Stimulated activated CD4-positive, alpha-beta T cell treated with anti-CD3 and anti-CD28 coated beads, Interleukin-4, amount 100 ng/mL, for 1 hour (primary cell): ENCODE measurements at places on chromosomes 16 and 17.

- no peak for DNase-seq
These were observed 58.8 kb downstream of the NFATC3 start for GRCh38 chr16:68144008-68144407.

DNA sequence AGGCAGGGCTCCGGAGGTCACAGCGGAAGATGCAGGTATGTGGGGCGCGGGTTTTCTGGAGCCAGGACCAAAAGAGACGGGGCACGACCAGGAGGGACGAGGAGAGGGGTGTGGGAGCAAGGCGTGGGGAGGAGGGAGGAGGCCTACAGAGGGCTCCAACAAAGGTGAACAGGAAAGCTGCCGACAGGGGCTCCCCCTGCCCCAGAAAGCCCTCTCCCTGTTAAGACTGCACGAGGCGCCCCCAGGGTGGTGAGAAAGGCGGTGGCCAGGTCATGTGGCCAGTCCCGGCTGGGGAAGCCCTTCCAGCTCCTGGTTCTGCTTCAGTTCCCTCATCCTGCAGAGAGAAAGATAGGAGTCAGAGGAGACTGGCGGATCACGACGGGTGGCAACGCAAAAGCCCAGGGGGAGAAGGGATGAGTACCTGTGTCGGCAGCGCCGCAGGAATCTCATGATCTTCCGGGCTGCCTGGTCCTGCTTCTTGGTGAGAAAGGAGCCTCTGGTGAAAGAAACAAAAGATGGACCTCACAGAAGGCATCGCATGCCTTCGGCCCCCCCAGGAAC lies 949 bp upstream of the SPAG7 start:
- DNase-seq, result peak; percentile 48

GRCh38 chr16:50012182-50012581 lies 12.8 kb upstream of the CNEP1R1 start:
- no peak for DNase-seq

- DNase-seq, result no peak
These were observed 232.7 kb downstream of the SOX9 start for GRCh38 chr17:72353502-72353901.

DNA sequence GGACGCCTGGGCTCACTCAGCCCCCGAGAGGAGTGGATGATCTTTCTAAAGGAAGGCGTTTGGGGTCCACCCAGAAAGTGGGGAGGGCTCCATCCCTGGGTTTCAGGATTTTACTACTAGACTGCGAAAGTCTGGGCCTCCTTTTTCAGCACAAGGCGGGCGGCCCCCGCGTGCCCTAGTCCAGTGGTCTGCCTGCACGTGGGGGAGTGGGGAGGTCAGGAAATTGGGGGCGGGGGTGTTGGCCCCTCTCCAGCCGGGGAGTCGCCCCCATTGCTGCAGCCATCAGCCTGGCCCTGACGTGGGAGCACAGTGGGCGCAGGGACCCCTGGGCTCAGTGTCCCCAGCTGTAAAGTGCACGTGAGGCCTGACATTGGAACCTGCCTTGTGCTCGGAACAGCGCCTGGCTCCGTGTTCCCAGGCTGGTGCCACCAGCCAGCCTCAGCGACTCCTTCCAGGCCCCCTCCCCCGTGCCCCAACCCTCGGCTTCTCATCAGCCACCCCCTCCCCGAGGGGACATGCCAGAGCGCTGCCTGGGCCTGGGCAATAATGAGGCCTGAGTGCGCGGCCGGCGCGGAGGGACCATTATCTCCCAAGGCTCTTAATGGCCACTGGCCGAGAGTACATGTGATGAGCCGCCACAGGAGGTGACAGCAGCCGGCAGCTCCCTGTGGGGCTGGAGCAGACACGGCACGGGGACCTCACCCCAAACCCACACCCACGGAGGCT lies 2.4 kb upstream of the C1QTNF8 start:
- DNase-seq, result no peak

DNA sequence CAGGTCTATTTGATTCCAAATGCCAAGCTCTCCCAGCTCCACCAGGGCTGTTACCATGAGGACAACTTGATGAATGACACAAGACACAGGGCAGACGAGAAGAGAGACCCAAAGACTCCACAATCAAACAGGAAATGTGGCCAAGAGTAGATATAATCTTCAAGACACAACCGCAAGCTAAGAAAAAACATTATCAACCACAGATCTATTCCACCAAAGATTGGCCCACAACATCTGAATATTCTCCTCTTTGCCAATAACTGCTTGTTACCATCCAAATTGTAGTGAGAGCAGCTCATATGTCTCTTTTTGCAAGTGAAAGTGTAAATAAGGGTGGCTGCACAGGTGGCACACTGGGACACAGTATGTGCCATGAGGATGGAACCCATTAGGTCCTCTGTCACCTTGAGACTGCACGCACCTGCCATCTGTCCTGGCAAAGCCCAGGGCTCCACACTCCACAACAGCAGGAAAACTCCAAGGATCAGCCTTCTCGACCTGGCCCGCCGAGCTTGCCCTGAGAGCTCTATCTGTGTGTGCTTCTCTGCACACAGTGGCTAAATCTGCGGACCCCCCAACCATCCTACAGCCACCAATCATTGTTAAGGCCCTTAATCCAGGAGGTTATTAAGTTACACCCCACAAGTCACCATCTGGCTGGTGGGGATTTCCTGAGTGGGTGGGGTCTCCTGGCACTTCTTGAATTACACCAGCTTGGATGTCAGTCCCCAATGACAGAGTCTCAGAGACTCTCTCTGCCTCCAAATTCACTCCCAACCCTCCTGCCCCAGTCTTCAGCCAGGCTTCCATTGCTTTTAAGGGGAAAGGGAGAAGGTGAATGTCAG lies 50.5 kb downstream of the DYNLRB2 start:
- DNase-seq, result no peak

DNA sequence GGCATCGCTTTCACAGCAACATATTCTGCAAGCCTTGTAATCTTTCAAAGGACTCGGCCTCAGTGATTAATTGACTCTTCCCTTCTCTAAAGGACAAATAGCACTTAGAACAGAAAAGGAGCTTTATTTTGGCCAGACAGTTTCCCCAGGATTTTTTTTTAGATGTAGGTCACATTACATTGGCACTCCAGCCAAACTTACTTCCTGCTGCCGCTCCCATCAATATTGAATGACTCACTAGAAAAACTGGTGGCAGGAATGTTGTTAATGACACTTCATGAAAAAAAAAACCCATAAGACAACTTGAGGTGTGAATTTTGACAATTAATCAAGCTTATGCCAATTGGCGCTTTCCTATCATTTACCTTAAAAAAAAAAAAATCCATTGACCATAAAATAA lies 432.6 kb downstream of the TOX3 start:
- DNase-seq, result no peak

DNA sequence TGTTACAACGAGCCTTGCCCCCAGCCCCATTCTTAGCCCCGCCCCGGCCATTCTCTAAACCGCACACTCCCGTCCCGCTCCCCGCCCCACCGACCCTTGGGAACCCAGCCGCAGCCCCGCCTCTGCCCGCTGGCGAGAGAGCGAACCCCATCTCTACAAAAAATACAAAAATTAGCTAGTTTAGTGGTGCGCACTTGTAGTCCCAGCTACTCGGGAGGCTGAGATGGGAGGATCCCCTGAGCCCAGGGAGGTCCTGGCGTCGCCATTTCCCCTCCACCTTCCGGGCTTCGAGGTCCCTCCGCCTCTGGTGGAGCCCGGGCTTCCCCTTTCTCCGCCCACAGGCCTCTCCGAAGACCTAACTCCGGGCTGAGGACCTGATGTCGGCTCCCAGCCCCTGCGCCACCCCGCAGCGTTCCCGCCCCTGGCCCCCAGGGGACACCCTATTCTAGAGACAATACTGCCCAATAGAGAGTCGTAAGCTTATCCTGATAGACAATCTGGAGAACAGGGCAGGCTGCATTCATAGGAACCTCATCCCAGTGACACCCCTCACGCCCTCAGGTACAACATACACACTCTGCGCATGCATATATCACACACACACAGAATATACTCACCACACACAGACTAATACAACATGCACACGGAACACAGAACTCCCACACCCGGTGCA lies 480 bp upstream of the PROCA1 start:
- peak; percentile 72 for DNase-seq

DNA sequence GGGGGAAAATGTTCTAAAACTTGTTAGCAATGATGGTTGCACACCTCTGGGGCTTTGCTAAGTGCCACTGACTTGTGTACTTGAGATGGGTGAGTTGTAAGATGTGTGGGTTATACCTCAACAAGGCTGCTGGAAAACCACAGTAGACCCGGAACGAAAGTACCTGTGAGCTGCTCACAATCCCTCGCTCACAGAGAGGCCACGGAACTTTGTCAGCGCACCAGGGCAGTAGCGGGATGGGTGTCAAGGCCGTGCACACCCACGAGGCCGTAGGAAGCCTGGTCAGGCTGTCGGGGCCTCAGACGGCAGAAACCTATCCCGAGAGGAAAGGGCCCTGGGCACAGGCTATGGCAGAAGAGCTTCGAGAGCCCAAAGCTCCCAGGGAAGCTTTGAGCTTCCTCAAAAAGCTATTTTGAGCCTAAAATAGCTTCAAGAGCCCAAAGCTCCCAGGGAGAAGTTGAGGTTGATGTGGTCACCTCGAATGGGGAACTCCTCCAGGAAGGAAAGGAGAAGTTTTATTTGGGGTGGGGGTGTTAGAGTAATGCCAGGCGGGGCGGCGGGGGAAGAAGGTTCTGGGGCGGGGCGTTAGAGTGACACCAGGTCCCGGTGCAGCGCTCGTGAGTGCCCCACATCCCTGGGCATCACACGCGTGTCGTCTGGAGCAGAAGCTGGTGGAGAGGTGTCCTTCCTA lies 19.0 kb downstream of the CBFA2T3 start:
- no peak for DNase-seq

DNA sequence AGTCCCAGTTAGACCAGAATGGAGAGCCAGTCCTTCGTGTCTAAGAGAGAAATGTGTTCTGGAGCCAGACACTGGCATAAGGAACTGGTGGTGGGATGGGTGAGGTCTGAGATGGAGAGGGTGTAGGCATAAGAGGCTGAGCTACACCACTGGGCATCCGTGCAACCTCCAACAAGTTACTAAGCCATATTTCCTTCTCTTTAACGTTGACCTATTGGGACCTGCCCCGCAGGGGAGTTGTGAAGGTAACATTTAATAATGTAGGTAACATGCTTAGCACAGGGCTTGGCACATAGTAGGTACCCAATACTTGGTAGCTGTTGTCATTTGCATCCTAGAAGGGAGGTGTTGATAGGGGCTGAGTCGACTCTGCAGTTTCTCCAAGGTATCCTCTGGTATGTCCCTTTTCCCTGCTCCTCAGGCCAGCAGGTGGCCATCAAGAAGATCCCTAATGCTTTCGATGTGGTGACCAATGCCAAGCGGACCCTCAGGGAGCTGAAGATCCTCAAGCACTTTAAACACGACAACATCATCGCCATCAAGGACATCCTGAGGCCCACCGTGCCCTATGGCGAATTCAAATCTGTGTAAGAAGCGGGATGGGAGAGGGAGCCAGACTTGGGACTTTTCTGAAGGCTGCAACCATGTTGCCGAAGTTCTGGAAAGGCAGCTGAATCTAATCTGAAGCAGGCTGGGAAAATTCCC lies 1.2 kb downstream of the MAPK7 start:
- no peak for DNase-seq

GRCh38 chr16:4384509-4384942 lies 12.9 kb downstream of the VASN start:
- DNase-seq, result no peak

DNA sequence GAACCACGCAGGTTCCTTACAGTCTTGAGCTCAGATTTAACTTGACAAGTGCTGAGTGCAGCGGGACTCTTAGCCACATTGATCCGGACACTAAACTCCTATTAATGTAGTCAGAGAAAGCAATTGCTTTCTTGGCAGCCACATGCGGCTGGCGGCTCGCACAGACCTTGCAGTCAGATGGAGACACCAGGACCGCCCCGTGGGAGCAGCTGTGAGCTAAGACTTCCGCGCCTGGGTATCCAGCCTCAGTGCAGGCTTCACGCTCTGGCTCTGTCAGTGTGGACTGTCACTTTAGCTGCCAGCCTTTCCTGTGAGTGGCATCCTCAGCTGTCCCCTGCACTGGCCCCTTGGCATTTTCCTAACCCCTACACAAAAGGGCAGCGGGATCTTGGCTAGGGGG lies 80.9 kb upstream of the NLRP1 start:
- no peak for DNase-seq
